Fibroblast of skin of abdomen (primary cell): ENCODE measurements at places on chromosomes 7 and 10.
A peak's percentile ranks its signal among the peaks of the same experiment; 100 is the strongest.

- DNase-seq: peak; percentile 92
Observed at GRCh38 chr7:471866-472639, 47.6 kb downstream of the PDGFA start.

GRCh38 chr7:1567049-1567771 is 2.6 kb downstream of the PSMG3 start:
- peak; percentile 29 for DNase-seq

- no peak for DNase-seq
Observed at GRCh38 chr7:131400681-131401176, 73.1 kb downstream of the MKLN1 start.

DNA sequence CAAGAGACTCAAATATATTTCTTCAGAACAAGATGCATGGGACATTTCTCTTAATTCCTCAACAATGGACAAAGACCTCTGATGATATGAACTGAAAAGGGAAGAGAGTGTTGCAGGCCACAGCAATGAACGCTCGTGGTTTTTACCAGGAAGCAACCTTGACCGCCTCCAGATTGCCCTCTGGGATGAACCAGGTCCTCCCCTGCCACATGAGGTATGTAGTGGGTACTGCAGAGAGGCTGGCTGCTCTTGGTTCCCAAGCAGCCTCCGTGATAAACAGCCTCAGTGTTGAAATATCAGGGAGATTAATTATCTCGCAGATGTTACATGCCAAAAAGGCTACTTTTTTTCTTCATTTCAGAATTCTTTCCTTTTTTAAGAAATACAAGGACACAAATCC is 338.8 kb downstream of the ELMO1 start:
- DNase-seq: no peak

DNA sequence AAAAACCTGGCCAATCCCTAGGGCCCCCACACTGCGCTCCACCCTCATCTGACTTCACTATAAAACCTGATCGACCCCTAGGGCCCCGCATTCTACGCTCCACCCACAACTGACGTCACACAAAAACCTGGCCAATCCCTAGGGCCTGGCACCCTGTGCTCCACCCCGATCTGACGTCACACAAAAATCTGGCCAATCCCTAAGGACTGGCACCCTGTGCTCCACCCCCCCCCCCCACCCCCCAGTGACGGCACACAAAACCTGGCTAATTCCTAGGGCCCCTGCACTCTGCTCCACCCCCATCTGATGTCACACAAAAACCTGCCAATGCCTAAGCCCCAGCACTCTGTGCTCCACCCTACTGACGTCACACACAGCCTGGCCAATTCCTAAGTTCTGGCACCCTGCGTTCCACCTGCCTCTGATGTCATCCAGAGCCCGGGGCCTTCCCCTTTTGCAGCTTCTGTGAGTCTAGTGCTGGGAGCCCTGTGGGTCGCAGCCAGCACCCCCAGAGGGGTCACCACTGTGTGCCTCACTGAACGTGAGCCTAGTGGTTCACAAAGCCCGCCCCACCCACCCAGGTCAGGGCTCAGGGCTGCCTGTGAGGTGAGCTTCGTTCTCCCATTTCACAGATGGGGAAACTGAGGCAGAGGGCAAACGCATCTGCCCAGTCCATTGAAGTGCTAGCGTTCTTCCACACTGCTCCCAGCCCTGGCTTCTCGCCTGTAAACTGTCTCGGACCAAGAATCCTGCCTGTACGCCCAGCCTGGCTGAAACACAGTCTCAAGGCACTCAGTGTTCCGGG is 40.6 kb downstream of the MICALL2 start:
- DNase-seq: no peak

DNA sequence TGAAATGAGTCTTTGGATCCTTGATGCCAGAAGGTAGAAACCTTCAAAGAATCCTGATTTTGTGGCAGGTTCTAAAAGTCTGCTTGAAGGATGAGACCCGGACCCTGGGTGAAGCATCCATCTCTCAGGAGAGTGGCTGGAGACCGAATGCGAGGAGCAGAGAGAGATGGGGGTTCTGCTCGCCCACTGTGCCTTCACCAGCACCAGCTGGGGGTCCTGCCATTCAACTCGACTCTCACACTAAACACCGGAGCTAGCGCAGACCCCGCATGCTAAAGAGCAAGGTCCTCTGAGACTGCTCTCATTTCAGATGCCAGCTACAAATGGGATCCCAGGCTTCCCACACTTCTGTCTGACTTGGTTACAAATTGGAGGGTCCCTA is 218.4 kb downstream of the GLRX3 start:
- no peak for DNase-seq

DNA sequence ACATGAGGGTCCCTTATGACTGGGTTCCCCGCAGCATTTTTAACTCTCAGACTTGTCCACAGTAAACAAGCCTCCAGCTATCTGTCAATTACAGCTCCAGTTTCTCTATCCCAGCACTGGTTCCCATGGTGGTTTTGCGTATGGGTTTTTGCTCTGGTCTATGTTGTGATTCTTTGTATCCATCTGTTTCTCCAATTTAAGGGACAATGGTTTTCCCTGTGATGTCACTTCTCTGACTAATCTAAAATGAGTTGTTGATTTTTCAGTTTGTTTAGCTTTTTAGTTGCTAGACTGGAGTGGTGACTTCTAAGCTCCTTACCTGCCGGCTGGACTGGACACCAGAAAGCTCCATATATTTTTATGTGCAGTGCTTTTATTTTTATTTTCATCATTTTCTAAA is 303.7 kb downstream of the INHBA start:
- DNase-seq: no peak

DNA sequence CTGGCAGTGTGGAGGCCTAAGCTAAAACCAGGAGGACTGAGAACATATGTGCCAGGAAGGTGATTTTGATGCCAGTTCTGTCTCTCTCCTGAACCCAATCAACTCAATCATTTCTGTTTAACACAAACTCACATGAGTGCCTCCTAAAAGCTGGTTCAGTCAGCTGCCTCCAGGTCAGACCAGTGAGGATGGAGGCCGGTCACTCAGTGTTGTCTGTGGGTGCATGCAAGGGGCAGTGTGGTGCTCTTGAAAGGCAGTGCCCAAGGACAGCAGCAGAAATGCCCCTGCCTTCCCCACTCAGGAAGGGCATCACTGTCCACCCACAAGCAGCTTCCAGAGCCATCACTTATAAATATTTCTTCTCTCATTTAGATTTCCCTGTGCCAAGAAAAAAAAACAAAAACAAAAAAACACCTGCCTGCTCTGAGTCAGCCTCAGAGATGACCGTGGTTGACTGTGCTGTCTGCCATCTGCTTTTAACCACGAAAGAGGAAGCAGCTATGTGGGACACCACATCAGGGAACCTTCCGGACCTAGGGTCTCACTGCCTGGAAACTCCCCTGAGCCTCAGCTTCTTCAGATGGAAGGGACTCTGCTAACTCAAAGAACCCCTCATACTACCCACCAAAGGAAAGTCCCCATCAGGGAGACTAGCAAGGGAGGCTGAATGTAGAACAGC is 39.1 kb downstream of the VOPP1 start:
- peak; percentile 39 for DNase-seq

- no peak for DNase-seq
Observed at GRCh38 chr7:101155303-101155702, 1.0 kb downstream of the AP1S1 start.

DNA sequence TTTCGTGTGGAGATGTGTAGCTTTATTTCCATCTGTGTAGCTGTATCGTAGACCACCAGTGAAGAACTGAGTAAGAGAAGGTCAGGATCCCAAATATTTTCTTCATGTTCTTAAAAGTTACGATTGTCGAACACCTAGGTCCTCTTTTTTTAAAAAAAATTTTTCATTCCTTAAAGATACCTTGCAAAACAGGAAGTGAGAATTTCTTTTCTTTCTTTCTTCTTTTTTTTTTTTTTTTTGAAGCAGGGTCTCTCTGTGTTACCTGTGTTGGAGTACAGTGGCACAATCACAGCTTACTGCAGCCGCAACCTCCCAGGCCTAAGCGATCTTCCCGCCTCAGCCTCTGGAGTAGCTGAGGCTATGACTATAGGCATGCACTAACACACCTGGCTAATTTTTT is 60.8 kb downstream of the PHTF2 start:
- no peak for DNase-seq

DNA sequence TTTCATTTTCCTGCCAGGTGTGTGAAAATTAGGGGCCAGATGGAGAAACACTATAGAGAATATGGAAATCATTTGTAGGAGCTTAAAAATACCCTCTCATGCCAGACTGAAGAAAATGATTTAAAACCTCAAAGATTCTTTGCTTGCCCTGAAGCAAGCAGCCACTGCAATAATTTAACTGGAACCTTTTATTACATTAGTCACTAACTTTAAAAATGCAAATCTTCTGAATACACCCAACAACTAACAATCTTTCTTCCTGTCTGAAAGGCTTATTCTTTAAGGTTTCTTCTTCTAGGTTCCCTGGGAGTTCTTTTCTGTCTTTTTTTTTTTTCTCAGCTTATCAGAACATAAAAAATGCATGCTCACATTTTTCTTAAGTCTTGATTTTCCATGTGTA is 238.5 kb upstream of the KMT2E start:
- no peak for DNase-seq

DNA sequence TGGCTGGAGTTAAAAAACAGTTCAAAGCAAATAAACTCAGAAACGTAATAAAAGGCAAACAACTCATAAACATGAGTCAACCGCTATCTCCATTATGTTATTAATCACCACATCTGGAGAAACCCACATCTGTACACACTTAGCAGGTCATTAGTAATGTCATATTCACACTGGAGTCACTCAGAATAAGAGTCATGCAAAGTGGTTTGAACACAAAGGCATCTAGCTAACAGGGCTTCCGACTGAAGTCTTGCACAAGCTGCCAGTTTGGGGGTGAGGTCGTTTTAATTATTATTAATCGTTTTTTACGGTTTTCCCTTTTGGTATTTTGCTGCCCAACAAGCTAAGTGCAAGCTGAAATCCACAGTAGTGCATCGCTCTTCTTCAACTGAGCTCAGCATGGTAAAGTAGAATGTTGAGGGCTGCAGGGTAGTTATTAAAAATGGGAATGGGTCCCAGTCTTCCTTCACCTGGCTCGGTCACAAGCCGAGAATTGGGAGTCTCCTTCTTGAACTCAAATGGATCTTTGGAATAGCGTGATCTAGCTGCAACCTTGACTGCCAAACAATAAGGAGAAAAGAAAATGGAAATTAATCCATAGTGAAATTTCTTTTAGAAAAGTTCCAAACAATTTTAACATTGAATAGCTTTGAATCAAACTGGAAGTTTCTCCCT is 663.5 kb downstream of the KCNMA1 start:
- DNase-seq: peak; percentile 85

DNA sequence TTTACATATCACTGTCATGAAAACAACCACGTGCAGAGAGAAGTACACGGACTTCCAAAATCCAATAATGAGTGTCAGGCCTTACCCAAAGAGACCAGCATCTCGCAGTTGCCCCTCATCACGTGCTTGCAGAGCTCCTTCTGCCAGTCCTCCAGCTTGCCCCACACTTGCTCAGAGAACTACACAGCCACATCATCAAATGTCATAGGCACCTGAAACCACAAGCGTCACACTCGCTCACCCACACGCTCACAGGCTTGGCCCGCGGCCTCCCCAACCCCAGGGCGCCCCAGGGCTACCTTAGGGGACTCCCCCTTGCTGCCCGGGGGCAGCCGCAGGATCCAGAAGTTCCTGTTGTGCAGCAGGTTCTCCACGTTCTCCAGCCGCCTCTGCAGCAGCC is 123.4 kb upstream of the ZNF746 start:
- DNase-seq: no peak
